ENCODE measurements at places on chromosomes 13 and 19.

- DNase-seq, result no peak
Observed at GRCh38 chr19:7715671-7716070, 13.7 kb upstream of the FCER2 start.

DNA sequence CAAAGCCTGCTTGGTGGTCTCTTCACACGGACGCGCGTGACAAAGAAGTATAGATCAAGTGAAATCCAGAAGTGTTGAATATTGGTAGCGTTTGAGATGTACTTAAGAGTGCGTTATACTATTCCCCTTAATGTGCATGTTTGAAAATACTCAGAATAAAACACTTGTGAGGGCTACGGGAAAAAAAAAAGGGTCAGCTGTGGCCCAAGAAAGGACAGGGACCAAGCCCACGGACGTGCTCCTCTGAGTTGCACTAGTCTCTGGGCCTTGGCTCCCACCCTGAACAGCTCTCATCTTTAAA, 622 bp upstream of the RBM42 start:
- no peak for DNase-seq

- DNase-seq, result no peak
Observed at GRCh38 chr13:24135674-24136300, 24.7 kb upstream of the SPATA13 start.

DNA sequence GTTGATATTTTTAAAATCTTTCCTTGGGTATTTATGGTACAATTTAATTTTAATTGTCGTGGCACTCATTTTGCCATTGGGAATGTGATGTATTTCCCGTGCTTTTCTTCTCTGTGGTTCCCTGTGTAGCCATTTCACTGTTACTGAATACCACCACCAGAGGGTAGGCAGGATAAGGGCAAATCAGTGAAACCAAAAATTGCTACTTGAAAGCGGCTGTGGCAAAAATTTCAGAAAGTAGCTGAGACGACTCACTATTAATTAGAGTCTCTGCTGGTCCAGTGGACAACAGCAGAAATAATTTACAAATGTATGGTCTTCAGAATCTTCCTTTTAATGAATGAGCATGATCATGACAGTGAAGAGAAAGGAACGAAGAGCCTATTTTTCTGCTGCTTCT, 34.4 kb upstream of the MIR17HG start:
- DNase-seq, result no peak

- no peak for DNase-seq
Observed at GRCh38 chr13:32542221-32542620, 3.6 kb upstream of the N4BP2L2 start.

- DNase-seq, result no peak
Observed at GRCh38 chr19:46586294-46586693, 14.8 kb upstream of the CALM3 start.

- no peak for DNase-seq
Observed at GRCh38 chr19:47429140-47429793, 9.9 kb upstream of the MEIS3 start.

GRCh38 chr19:13299838-13300237, 149.6 kb downstream of the IER2 start:
- no peak for DNase-seq

DNA sequence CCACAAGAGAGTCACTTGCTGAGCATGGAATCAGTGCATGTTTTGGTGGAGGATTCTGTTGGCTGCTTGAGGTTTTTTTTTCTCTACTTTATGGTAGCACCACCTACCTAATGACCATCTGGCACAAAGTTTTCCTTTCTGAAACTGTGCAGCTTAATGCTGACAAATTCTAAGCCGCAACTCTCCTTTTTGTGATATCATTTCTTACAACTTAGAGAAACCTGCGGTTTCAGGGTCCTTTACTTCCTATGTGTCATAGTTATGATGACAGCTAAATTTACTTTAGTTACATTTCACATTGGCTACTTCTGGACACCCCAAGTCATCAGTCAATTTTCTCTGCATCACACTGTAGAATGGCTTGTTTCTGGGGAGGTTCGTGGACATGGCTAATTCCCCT, 115.4 kb upstream of the TMTC4 start:
- DNase-seq, result no peak

DNA sequence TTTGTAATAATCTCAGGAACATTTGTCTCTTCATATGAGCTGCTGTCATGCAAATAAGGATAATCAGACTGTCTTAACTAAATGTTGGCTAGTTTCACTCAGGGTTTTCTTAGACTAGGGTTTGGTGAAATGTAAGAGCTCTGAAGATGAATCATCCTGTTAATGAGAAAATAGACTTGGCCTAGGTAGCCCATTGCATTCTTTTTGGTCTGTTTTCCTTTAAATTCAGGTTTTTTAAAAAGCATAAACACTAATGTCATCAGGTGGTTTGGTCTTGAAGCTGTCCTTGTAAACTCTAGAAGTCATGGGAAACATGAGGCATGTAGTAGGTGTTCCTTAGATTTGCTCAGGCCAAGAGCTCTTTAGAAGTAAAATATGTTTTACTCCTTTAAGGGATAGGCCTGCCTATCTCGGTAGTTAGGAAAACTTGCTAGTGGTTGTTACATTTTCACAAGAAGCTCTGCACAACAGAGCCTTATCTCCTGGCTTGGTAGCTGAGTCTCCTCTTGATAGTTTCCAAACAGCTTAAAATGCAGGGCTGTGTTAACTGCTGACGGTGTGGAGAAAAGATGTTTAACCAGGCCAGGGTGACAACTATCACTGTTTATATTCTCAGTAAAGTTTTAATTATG, 62.0 kb upstream of the C1QTNF9B start:
- DNase-seq, result no peak

- DNase-seq, result no peak
Observed at GRCh38 chr13:38657191-38657590, 29.7 kb upstream of the FREM2 start.

GRCh38 chr13:28542804-28543203, 47.9 kb upstream of the FLT1 start:
- no peak for DNase-seq

DNA sequence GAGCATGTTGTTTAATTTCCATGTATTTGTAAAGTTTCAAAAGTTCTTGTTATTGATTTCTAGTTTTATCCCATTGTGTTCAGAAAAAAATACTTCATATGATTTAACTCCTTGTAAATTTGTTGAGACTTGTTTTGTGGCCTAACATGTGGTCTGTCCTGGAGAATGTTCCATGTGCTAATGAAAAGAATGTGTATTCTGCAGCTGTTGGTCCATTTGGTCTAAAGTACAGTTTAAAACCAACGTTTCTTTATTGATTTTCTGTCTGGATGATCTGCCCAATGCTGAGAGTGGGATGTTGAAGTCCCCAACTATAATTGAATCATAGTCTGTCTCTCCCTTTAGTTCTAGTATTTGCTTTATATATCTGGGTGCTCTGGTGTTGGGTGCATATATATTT, 34.9 kb upstream of the TPP2 start:
- no peak for DNase-seq

DNA sequence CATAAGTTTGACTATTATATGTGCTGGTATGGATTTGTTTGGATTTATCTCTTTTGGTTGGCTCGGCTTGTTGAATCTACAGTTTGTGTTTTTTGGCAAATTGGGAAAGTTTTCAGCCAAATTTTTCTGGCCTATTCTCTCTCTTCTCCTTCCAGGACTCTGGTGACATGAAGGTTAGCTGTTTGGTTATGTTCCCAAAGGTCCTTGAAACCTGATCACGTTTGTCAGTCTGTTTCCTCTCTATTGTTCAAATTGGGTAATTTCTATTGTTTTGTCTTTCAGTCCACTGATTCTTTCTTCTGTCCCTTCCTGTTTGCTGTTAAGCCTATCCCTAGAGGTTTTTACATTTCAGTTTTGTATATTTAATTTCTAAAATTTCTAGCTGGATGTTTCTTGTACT, 81.5 kb upstream of the SHISA2 start:
- no peak for DNase-seq

- DNase-seq, result no peak
Observed at GRCh38 chr13:99993660-99994637, 12.4 kb downstream of the ZIC2 start.

DNA sequence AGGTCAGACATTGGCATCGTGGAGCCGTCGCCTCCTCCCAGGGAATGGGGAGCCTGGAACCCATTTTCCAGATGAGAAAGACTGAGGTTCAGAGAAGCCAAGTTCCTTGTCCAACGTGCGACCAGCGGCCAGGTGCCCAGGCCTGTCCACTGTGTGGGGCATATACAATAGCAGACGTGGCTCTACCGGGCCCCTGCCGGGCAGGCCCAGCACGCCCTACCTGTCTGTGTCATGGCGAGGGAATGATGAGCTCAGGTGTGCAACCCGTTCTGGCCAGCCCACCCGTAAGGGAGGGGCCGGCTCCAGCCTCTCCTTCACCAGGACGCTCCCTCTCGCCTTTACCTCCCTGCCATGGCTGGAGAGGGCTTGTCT, 837 bp downstream of the GNA15 start:
- no peak for DNase-seq

DNA sequence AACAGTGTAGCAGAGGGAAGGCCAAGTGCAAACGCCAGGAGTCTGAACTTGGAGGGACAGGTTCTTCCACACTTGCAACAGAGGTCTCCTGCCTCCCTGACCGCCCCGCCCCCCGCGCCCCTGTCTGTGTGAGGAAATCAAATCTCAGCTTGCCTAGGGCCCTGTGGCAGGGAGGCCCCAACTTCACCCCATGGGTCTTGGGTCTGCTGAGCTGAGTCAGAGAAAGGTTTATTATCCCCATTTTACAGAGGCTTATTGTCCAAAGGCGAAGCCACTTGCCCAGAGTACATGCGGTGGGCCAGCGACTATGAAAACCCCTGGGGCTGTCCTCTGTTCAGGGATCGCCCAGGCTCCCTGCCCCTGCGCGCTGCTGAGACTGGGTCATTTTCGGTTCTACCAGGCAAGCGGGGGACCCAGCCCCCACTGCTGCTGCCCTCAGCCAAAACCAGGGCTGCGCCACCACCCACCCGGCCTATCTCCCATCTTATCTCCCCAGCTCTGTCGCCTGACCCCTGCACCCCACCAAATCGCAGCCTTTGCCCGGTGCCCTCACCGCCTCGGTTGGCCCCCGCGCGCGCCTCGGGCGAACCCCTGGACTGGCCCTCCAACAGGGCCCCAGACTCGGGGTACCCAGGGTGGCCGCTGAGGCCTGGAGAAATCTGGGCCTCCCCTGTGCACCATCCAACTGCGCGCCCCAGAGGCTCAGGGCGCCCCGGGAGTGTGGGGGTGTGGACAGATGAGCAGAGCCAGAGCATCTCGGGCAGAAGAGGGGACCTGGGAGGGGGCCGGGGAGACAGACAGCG, 850 bp upstream of the CERS4 start:
- DNase-seq, result no peak

GRCh38 chr13:35836446-35836845, 294.7 kb downstream of the DCLK1 start:
- no peak for DNase-seq

DNA sequence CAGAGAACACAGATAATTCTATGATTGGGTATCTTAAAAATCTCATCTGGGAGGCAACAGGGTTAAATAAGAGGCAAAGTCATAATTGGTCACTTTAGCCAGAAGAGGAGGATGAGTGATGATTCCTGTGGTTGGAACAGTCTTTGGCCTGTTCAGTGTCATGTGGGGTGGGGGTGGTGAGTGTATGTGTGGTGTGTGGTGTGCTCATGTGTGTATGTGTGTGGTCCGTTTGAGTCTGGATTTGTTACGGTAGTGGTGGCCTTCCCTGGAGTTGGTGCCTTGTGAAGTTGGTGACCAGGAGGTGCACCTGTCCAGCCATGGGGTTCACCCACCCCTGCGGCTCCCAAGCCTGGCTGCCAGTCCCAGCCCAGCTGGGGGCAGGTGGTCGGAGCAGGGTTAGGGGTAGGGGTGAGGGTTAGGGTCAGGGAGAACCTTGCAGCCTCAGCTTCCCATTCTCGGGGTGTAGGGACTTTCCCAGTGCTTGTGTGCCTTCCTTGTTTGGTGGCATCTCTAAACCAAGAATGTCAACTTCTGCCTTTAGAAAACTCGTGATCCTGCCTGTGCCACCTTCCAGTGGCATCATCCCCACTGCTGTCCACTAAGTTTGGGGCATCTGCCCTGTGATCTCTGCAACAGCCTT, 97.5 kb downstream of the RAB20 start:
- no peak for DNase-seq

DNA sequence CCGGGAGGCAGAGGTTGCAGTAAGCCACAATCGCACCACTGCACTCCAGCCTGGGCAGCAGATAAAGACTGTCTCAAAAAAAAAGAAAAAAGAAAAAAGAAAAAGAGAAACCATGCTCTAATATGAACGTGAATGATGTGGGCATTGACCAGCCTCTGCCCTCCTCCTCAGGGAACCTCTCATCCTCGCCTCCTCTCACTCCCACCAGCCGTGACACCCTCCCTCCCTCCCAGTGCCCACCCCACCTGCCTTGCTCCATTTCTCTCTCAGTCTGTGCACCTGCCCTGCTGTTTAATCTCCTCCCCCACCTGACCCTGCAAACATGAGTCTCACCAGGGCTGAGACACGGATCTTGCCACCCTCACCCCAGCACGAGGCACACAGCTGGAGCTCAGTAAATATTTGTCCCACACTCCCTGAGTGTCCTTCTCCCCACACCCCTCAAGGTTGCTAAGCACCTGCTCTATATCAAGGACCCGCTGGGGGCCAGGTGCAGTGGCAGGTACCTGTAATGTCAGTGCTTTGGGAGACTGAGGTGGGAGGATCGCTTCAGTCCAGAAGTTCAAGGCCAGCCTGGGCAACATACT, 7.5 kb upstream of the BCAT2 start:
- no peak for DNase-seq

DNA sequence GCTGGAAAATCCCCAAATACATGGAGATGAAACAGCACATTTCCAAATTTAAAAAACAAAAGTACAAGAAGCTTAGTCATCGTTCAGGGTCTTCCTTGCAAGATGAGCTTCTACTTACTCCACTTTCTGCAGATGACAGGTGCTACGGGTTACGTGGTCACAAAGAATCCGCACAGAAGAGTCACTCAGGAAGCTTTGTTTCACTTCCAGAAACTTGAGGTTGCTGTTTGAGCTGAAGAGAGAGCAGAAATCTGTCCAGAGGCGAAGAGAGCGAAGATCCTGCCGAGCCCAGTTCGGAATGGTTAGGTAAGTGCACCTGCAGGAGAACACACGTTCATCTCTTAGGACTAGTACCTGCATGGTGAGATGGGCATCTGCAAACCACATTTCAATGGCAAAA, 9.4 kb downstream of the NLRP7 start:
- no peak for DNase-seq

DNA sequence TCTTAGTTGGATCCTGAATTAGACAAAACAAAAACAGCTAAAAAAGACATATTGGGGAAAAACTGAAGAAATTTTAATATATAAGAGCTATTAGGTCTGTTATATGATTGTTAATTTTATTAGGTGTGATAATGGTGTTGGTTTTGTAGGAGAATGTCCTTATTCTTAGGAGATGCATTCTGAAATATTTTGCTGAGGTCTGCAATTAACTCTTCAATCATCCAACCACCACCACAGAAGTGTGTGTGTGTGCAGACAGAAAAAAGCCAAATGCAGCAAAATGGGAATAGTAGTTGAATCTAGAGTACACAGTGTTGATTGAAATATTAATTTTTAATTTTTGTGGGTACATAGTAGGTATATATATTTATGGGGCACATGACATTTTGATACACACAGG, 12.1 kb upstream of the KBTBD7 start:
- DNase-seq, result no peak

- DNase-seq, result no peak
Observed at GRCh38 chr13:27808851-27809550, 16.7 kb downstream of the GSX1 start.

- DNase-seq, result no peak
Observed at GRCh38 chr19:45471931-45472562, 4.3 kb downstream of the FOSB start.
